ENCODE measurements at places on chromosomes 11 and 22.

- DNase-seq: no peak
Observed at GRCh38 chr11:72067266-72067665, 13.1 kb downstream of the NUMA1 start.

DNA sequence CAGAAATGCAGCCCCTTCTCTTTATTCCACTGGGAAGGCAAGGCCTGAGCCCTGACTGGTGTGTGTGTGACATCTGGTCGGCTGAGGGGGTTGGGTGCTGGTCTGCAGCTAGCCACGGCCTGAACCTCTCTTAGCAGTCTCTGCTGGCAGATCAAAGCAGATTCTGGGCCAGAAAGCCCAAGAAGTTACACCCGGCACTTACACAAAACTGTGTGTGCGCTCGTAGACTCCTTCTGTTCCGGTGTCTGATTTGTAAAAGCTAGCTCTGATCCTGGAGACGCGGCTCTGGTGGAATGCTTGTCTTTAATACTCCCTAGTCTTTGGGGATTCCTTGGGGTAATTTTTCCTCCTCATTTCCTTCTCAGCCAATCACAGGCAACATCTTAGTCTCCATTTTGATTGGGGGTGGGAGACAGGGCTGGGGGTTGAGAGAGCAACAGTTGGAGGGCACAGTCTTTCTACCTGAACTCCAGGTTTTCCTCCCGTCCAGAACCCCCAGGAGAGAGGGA, 5.5 kb downstream of the PKNOX2 start:
- no peak for DNase-seq

GRCh38 chr22:20724676-20725454, 49.0 kb upstream of the SERPIND1 start:
- no peak for DNase-seq

DNA sequence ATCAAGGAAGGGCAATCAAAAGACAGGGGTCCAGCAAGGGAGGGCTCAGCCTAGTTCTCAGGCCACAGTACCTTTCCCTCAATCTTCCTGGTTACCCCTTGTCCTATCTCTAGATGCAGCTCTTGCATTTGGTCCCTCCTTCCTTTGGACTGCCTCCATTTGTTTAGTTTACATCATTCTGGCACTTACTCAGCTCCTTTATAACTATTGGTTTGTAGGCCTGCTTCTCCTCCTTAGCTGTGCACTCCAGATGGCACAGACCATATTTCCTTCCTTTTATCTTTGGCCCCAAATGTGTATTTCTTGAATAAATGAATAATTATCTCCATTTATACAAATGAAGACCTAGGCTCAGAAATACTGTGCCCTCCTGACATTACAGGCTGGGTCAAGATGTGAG, 92.3 kb upstream of the AMOTL1 start:
- no peak for DNase-seq

GRCh38 chr11:126327281-126328000, 23.6 kb downstream of the DCPS start:
- DNase-seq: no peak

GRCh38 chr11:3831378-3832239, 9.2 kb downstream of the RHOG start:
- DNase-seq: no peak

DNA sequence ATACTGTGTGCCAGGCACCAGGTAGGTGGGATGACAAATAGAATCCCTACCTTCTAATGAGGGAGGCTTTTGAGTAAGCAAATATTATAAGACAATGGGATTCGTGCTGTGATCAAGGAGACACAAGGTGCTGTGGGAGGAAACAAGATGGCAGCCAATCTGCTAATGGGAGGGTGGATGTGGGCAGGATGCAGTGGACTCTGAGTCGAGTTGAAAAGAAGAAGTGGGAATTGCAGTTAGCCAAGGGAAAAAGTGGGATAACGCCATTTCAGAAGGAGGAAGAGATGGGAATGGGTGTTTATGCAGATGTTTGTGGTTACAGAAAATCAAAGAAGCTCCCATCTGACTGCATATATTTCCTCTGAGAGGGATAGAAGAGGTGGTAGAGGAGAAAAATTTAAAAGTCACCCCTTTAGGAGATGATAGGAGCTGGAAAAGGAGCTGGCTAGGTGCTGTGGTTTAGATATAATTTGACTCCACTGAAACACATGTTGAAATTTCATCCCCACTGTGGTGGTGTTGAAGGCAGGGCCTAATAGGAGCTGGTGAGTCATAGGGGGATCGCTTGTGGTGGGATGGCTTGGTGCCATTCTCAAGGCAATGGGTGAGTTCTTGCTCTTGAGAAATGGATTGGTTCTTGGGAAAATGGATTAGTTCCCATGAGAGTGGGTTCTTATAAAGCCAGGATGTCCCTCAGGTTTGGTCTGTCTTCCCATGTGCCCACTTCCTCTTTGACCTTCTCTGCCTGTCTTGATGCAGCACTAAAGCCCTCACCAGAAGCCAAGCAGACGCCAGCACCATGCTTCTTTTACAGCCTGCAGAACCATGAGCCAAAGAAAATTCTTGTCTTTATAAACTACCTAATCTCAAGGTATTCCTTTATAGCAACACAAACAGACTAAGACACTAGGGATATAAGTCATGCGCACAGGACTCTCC, 30.0 kb upstream of the POU2AF1 start:
- no peak for DNase-seq

DNA sequence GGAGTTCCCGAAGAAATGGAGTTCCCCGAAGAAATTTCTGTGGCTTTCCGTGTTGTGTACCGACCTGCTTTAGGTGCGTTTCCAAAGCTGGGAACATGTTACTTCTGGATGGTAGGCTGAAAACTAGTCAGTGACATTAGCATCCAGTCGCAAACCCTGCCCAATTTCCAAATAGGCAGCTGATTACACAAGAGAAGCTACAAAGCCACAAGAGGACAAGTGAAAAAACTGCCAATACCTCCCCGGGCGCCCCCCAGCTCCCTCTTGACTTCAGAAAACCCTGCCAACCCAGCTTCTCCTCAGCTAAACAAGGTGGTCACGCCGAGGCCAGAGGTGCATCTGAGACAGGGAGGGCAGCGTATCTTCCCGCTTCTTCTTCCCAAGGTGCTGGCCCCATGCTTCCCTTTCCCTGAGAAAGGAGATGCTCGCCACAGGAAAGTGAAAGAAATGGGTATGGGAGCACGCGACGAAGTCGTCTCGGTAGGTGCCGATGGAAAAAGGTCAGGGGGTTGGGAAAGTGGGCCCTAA, 551 bp downstream of the AGBL2 start:
- DNase-seq: peak; percentile 18

- DNase-seq: no peak
Observed at GRCh38 chr11:37142591-37142990, 544.6 kb upstream of the RAG2 start.

DNA sequence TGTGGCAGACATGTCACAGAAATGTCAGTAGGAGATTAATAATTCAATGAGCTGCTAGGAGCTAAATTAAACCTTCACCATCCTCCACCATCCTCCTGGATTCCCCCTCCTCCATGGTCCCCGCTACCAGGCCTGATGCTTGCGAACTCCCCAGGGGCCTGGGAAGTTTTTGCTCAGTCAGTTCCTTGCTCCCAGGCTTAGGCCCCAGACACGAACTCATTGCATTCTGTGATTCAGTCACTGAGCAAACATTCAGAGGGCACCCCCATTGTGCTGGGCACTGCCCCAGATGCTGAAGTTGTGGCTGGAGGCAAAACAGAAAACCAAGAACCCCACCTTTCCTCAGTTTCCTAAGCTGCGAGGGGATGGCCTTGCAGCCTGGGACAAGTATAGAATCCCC, 14.3 kb downstream of the NPTXR start:
- DNase-seq: no peak

GRCh38 chr11:31655483-31655882, 145.9 kb downstream of the ELP4 start:
- DNase-seq: no peak

DNA sequence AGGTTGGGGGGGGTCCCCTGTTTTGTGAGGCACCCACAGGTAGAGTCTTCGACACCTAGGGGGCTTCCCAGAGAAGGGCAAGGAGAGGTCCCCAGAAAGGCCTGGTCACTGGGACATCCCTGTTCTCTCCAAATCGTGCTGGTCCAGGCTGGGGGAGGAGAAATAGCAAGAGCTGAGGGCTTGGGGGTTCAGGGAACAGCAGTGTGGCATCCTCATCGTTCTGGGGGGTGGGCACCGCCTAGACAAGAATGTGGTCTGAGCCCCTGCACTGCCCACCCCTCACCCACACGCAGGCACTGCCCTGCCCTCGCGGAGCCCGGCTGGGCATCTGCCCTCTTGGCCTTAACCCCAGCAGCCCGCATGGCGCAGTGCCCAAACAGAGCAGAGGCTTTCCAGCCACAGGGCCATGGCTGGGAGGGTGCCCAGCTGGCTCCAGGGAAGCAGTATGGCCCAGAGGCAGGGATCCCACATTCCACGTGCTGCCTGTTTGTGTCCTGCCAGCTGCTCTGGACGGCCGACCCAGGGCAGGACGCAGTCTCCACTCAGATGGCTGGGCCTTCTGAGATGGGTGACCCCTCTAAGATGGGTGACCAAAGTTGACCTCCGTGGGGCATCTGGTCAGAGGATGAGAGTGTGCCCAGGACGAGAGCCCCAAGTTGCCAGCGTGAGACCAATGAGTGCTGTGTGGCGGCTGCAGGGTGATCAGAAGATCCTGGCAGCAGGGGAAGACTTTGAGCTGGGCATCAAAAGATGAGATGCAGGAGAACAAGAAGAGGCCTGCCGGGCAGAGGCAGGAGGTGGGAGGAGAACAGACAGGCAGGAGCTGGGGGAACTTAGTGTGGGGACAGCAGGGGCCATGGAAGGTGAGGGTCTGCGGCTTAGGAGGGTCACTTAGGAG, 14.4 kb downstream of the SCARF2 start:
- DNase-seq: no peak

DNA sequence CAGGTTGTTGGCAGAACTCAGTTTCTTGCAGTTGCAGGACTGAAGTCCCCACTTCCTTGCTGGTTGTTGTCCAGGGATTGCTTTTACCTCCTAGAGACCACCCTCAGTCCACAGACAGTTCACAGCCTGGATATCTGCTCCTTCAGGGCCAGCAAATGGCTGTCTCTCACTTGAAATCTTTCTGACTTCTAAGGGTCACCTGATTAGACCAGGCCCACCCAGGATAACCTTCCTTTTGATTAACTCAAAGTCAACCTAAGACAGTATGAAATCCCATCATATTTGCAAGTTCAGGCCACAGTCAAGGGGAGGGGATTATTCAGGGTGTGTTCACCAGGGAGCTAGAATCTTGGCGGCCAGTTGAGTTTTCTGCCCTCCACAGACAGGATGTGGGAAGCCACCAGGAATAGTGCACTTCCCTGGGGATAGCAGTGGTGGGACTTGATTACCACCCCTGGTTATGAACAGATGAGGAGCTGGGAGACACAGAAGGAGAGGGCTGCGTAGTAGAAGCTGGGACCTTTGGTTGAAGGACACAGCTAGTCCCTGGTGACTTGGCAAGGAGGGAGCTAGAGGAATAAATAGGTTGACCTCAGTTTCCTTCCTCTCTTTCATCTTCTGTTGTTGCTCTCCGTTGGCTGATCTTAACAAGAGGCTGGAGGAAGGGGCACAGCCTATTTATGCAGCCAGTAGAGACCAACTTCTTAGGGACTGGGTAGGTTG, 33.4 kb downstream of the MIAT start:
- DNase-seq: no peak
